Thyroid gland (tissue), 4 donors: ENCODE measurements at places on chromosomes 5 and 9.
A peak's percentile ranks its signal among the peaks of the same experiment; 100 is the strongest.

DNA sequence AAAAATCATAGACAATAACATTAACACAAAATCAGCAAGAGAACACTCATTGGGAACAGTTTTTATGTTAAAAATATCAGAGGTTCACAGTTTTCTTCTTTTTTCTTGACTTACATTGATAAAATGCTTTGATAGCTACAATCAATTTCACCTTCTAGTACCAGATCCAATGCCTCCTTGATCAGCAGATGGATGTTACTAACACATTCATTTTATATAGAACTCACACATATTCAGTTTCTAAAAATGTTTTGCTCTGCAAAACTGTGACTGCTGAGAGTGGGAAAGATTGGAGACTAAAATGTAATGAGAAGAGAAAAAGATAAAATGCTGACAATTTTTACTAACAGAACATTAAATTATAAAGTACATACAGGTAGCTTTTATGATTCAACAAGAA, 143.1 kb downstream of the TTC39B start:
- no peaks in the 10 kb centered on the region for H3K36me3 ChIP-seq
- DNase-seq = no peak
- H3K27ac ChIP-seq = no peak overlapping the region
- no peaks in the 10 kb centered on the region for H3K4me1 ChIP-seq
- H3K27me3 ChIP-seq = no peaks in the 10 kb centered on the region

DNA sequence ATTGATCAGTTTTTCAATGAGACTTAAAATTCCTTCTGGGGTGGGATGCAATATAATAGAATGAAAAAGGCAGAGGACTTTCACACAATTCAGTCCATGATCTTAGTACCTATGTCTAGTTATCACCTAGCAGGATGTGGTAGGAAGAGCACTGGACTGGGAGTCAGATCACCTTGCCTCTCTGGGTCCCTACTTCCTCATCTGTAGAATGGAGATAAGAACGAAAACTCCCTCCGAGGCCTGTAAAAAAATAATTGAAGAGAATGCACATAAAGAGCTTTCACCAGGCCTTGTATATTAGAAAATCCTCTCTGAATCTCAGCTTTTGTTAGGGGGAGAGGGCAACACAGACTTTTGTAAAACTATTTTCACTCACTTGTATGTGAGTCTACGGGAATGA, 681 bp upstream of the TMEFF1 start:
- no peak overlapping the region for H3K4me3 ChIP-seq
- peaks cover 13% of the 10 kb centered on the region for H3K4me1 ChIP-seq
- no peaks in the 10 kb centered on the region for H3K27me3 ChIP-seq
- H3K27ac ChIP-seq = no peak overlapping the region
- H3K36me3 ChIP-seq = no peaks in the 10 kb centered on the region
- no peak for DNase-seq

- no peak for DNase-seq
- H3K4me1 ChIP-seq = peaks cover 10% of the 10 kb centered on the region
- H3K27me3 ChIP-seq = no peaks in the 10 kb centered on the region
- H3K27ac ChIP-seq = peak overlapping the region; percentile 48
- H3K36me3 ChIP-seq = no peaks in the 10 kb centered on the region
Observed at GRCh38 chr5:65774346-65774745, 52.3 kb downstream of the NLN start.

GRCh38 chr5:42612750-42613366, 143.8 kb upstream of the CCDC152 start:
- no peak for DNase-seq
- no peak overlapping the region for H3K4me3 ChIP-seq
- H3K27ac ChIP-seq = no peak overlapping the region
- H3K27me3 ChIP-seq = no peaks in the 10 kb centered on the region

DNA sequence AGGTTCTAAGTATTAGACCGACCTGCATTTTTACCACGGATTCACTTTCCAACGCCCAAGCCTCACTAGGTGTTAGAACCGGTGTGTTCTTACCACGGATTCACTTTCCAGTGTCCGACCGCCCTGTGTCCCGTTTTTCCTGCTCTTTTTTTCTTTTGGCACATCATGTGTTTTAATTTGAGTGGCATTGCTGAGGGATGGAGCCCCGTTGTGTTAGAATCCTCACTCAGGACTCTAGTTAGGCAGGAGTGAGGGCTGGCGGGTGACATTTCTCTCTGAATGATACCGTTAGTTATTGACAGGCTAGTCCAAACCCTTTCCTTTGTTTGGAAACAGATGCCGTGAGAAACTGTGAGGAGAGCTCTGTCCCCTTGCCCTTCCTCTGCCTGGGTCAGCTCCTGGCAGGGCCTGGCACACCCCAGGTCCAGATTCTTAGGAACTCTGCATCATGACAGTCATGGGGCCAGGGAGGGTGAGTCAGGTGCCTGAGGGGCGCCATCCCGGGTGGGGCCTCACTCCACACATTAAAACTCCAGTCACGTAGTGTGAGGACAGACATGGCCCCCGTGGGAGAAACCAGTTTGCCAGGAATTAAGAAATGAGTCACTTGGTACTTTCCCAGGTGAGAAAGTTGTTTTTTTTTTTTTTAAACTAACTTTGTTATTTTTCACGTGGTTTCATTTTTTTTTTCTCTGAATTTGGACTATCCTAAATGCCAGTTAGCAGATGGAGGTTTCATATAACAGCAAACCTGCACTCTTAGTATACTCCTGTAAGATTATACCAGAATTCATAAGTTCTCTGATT, 15.8 kb downstream of the EXOC3 start:
- no peaks in the 10 kb centered on the region for H3K27me3 ChIP-seq
- H3K4me1 ChIP-seq = peaks cover 6% of the 10 kb centered on the region
- peaks cover 47% of the 10 kb centered on the region for H3K36me3 ChIP-seq
- no peak overlapping the region for H3K4me3 ChIP-seq
- H3K27ac ChIP-seq = no peak overlapping the region
- DNase-seq = peak; percentile 59

- no peaks in the 10 kb centered on the region for H3K4me1 ChIP-seq
- no peak overlapping the region for H3K27ac ChIP-seq
- no peaks in the 10 kb centered on the region for H3K27me3 ChIP-seq
- DNase-seq = peak; percentile 66
- no peaks in the 10 kb centered on the region for H3K36me3 ChIP-seq
- no peak overlapping the region for H3K4me3 ChIP-seq
Observed at GRCh38 chr5:150161242-150162141, 5.1 kb upstream of the CDX1 start.

DNA sequence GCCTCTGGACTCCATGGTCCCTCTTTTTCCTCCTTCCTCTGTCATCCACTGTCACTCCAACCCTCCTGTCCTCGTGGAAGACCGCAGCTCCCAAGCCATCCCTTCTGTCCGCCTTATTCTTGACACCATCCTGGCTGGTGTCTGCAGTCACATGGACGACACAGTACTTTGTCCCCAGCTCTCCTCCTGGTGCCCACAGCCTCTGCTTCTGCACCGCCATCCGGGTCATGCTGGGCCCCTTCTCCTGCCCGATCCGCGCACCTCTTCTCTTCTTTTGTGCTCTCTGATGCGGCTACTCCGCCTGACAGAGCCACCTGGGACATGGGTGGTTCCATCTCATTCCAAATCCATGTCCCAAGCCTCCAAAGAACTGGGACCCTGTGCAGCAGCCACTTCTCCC, 22.5 kb downstream of the ROPN1L start:
- no peak overlapping the region for H3K27ac ChIP-seq
- H3K4me3 ChIP-seq = no peak overlapping the region
- no peaks in the 10 kb centered on the region for H3K27me3 ChIP-seq

- no peaks in the 10 kb centered on the region for H3K4me1 ChIP-seq
- H3K27me3 ChIP-seq = no peaks in the 10 kb centered on the region
- no peak overlapping the region for H3K4me3 ChIP-seq
- no peak for DNase-seq
Observed at GRCh38 chr5:153896701-153897100, 142.0 kb downstream of the FAM114A2 start.

- no peak overlapping the region for H3K27ac ChIP-seq
- no peaks in the 10 kb centered on the region for H3K27me3 ChIP-seq
- no peaks in the 10 kb centered on the region for H3K4me1 ChIP-seq
- no peak overlapping the region for H3K4me3 ChIP-seq
- DNase-seq = no peak
Observed at GRCh38 chr5:159430361-159431012, 100.2 kb upstream of the IL12B start.

DNA sequence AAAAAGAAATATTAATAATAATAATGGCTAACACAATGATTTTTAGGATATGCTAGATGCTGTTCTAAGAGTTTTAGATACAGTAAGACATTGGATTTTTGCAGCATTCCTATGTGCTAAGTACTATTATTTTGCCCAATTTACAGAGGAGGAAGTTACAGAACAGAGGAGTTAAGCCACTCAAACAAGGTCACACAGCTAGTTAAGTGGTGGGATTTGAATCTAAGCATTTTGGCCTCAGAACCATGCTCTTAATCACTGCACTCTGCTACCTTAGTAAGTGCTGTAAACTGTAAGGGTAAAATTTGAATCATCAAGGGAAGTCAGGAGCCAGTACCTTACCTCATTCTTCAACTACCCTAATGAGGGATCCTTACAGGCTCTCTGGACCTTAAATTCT, 25.4 kb downstream of the RPS23 start:
- H3K27ac ChIP-seq = no peak overlapping the region
- no peak overlapping the region for H3K4me3 ChIP-seq
- DNase-seq = no peak
- H3K36me3 ChIP-seq = no peaks in the 10 kb centered on the region
- H3K27me3 ChIP-seq = no peaks in the 10 kb centered on the region

DNA sequence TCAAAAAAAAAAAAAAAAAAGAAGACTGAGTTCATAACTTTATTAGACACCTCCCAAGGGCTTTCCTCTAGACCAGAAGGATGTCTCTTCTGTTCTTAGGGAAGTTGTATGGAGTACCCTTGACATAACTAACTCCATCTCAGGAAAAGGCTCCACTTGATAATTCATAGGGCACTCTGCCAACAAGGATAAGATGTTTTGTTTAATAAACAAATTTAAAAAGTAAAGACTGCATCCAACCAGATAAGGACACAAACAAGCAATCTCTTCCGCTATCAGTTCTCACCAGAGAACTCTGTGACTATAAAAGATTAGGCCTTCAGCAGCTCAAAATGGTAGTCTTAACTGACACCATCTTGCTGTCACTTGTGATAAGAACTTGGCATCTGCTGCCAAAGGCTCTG, 65.8 kb downstream of the SFXN1 start:
- H3K4me1 ChIP-seq = no peaks in the 10 kb centered on the region
- DNase-seq = no peak
- no peak overlapping the region for H3K4me3 ChIP-seq
- H3K27me3 ChIP-seq = no peaks in the 10 kb centered on the region
- H3K36me3 ChIP-seq = no peaks in the 10 kb centered on the region

GRCh38 chr5:75348241-75348640, 11.2 kb downstream of the HMGCR start:
- no peak overlapping the region for H3K4me3 ChIP-seq
- H3K36me3 ChIP-seq = peaks cover 58% of the 10 kb centered on the region
- H3K27me3 ChIP-seq = no peaks in the 10 kb centered on the region
- H3K27ac ChIP-seq = no peak overlapping the region

GRCh38 chr9:93236541-93237206, 52.7 kb downstream of the WNK2 start:
- no peaks in the 10 kb centered on the region for H3K4me1 ChIP-seq
- no peaks in the 10 kb centered on the region for H3K36me3 ChIP-seq
- DNase-seq = no peak
- no peaks in the 10 kb centered on the region for H3K27me3 ChIP-seq

GRCh38 chr9:105194234-105194633, 50.2 kb upstream of the SLC44A1 start:
- no peak overlapping the region for H3K27ac ChIP-seq
- no peaks in the 10 kb centered on the region for H3K27me3 ChIP-seq
- no peak for DNase-seq
- H3K4me1 ChIP-seq = no peaks in the 10 kb centered on the region

- no peak overlapping the region for H3K4me3 ChIP-seq
- H3K36me3 ChIP-seq = no peaks in the 10 kb centered on the region
- no peaks in the 10 kb centered on the region for H3K4me1 ChIP-seq
- peak; percentile 66 for DNase-seq
- no peaks in the 10 kb centered on the region for H3K27me3 ChIP-seq
Observed at GRCh38 chr9:37415011-37415719, 7.3 kb upstream of the GRHPR start.

DNA sequence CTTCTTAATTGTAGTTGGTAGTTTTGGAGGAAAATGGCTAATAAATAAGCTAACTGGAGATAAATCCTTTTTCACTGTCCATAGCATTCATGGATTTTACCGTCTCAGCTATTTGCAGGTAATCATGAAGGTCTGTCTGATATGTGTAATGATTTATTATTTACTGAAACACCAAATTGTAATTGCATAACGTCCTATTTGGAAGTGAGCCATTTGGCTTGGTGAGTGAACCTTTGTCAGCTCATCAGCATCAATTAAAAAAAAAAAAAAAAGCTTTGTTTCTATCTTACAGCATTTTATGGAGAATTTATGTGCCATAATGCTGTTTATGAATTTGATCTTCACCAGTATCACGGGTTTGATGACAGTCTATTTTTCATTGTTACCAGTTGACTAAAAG, 20.2 kb downstream of the RECK start:
- no peaks in the 10 kb centered on the region for H3K27me3 ChIP-seq
- no peaks in the 10 kb centered on the region for H3K36me3 ChIP-seq
- peaks cover 10% of the 10 kb centered on the region for H3K4me1 ChIP-seq
- DNase-seq = no peak
- no peak overlapping the region for H3K4me3 ChIP-seq

GRCh38 chr5:22504411-22504810, 348.7 kb downstream of the CDH12 start:
- H3K36me3 ChIP-seq = no peaks in the 10 kb centered on the region
- H3K27ac ChIP-seq = no peak overlapping the region
- H3K4me1 ChIP-seq = no peaks in the 10 kb centered on the region
- no peak overlapping the region for H3K4me3 ChIP-seq
- H3K27me3 ChIP-seq = no peaks in the 10 kb centered on the region
- no peak for DNase-seq

- DNase-seq = no peak
- H3K27ac ChIP-seq = no peak overlapping the region
- no peak overlapping the region for H3K4me3 ChIP-seq
- H3K4me1 ChIP-seq = peaks cover 15% of the 10 kb centered on the region
Observed at GRCh38 chr9:83013867-83014605, 48.9 kb downstream of the RASEF start.
